ENCODE measurements at places on chromosomes 6 and 20.
A peak's percentile ranks its signal among the peaks of the same experiment; 100 is the strongest.

- DNase-seq, result peak; percentile 84
Observed at GRCh38 chr6:136089876-136090275, 160.2 kb downstream of the MTFR2 start.

DNA sequence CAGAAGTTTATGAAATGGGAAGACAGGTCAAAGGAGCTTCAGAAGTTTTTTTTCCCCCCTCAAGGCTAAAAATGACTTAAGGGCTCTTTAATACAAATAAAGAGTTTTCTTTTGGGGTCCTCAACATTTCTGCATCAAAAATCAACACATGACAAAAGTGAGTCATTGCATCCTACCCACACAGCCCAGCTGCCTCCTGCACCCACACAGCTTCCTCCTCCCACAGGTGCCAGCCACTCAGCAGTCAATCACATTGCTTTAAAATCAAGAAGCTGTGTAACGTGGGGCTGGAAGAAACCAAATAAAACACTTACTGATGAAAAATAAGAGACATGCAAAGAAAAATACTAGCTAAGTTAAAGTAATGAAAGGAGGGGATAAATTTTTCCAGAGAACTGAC, 68.5 kb downstream of the MAP3K5 start:
- DNase-seq, result peak; percentile 38

GRCh38 chr6:76230711-76231110, 158.2 kb upstream of the IMPG1 start:
- DNase-seq, result no peak

GRCh38 chr6:17758119-17758518, 51.4 kb upstream of the NUP153 start:
- no peak for DNase-seq

DNA sequence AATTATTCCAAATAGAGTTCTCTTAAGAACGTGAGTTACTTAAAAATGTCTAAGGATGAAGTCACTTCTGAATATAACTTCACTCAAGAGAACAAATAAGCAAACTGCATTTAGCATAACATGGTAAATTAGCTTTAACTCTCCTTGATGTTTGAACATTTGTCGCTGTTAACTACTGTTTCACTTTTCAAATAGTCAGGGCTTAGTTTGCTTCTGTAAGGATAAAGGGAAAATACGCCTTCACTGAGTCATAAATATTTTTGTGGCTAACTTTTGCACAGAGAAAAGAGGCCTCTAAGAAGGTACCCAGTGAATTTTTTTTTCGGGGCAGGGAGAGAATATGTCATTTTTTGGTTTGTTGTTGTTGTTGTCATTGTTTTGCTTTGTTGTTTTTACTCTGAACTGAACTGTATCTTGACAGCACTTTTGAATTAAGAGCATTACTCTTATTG, 8.1 kb downstream of the PTPN1 start:
- peak; percentile 73 for DNase-seq

GRCh38 chr6:37630281-37630799, 67.3 kb downstream of the MDGA1 start:
- DNase-seq, result peak; percentile 100

DNA sequence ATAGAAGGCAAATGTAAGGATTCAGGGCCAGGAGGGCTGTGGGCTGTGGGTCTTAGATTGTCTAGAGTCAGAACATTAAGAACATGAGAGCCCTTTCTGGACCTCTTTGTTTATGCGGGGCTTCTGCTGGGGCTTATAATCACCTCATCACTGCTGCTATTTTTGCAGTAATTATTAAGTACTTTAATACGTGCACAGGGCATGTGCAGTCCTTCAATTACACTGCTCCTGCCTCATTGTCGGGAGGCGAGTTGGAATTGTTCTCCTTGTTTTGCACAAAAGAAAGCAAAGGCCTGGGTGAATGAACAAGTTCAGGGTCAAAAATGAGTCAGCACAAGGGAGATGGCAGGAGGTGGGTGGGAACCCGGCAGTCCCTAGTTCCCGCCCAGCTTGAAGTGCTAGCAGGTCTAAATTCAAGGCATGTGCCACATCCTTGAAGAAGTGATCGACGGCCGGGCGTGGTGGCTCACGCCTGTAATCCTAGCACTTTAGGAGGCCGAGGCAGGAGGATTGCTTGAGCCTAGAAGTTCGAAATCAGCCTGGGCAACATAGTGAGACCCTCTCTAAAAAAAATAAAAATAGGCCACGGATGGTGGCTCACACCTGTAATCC, 34.4 kb upstream of the PTPN1 start:
- DNase-seq, result peak; percentile 75

- DNase-seq, result no peak
Observed at GRCh38 chr6:12516070-12516469, 200.5 kb upstream of the PHACTR1 start.

- no peak for DNase-seq
Observed at GRCh38 chr6:75788894-75789293, 39.9 kb downstream of the MYO6 start.

DNA sequence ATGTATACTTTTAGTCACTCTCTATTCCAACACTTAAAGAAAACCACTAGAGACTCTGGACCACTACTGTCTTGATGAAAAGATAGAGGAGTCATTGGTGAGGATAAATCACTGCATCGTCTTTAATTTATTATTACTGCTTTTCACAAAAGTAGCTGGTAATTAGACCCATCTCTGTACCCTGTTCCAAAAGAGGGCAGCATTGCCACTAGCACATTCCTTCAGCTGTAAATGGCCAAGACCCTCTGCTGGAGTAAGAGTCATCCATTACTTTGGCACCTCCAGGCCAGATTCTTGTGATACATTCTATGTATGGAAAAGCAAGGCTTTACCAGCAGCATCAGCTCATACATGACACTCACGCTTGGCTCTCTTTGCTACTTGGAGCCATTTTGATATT, 49.5 kb upstream of the PREP start:
- DNase-seq, result no peak

GRCh38 chr6:6251555-6252280, 68.7 kb downstream of the F13A1 start:
- no peak for DNase-seq

DNA sequence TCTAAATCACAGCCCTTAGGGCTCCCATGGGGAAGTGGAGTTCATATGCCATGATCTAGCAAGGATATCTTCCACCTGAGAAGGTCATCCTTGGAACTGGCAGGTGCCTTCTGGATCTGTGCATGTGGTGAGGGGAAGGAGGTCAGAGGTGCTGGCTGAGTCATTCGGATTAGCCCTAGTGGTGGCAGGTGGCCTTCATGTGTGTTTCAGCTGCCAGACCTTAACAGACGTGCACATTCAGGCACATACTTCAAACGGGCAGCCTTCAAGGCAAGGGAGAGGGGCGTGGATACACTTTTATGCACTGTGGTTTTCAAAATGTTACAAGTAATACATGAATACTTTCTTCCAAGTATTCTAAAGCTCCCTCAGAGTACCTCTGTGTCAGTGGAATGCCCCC, 51.2 kb downstream of the BMP6 start:
- DNase-seq, result no peak

- DNase-seq, result no peak
Observed at GRCh38 chr6:152154559-152155356, 347.3 kb downstream of the ESR1 start.

- peak; percentile 36 for DNase-seq
Observed at GRCh38 chr6:24273096-24273870, 84.6 kb downstream of the DCDC2 start.

DNA sequence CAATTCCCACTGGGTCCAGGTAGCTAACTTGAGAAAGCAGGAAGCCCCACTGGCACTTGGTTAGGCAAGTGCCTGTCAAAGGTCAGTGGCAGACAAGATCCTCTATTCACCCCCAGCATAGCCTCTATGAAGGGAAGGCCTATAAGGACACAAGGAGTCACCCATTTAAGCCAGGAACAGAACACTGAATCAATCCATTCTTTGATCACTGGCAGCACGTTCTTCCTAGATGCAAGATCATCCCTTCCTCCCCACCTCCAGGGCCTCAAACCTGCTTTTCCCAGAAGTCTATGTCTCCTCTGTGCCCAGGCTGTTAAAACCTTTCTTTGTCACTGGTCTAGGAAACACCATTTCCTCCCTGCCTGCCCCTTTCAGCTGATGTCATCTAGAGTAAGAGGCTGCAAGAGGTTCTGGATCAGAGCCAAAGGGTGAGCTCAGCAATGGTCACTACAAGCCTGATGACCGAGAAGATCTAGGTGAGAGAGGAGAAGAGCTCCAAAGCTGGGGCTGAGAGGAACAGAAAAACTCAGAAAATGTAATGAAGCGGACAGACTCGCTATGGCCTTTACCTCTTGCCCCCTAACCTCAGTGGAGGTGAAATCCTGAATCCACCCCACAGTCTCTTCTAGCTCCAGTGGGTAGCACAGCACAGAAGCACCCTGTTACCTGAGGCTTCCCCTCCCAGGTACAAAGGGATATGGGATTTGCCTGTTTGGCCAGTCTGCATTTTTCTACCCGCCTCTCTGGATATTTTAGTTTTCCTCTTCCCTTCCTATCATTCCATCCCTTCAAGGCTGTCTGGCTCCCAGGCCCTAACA, 1.8 kb downstream of the GTPBP2 start:
- peak; percentile 94 for DNase-seq

DNA sequence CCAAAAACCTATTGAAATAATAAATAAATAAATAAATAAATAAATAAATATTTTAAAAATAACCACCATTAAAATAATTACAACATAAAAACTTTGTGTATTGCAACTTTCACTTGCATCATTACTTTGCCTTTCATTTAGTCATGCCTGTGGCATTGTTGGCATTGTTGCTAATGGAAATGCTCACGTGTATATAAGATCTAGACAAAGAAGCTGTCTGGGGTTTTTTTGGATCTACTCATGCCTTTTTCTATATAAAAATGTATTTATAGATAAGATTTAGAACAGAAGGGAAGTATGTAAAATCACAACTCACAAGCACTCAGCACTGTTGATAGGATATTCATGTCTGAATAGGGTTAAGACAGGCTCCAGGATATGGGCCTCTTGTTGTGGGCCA, 27.9 kb downstream of the GFRA4 start:
- DNase-seq, result peak; percentile 48

DNA sequence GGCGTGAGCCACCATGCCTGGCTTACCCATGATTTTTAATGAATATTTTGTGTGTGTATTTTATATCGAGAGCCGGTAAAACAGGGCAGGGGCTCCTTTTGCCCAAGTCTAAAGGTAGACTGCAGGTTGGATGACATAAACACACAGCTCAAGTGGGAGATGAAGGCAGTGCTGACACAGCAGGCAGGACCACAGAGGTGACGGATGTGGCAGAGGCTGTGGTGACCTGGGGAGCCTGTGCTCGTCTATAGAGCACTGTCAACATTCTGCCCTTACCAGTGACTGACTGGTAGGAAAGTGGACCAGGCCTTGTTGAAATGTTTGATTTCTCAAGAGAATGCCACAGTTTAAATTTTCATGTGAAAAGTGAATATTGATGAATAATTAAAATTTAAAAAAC, 137.5 kb downstream of the ZFP64 start:
- no peak for DNase-seq

GRCh38 chr20:35901678-35902544, 52.4 kb downstream of the SCAND1 start:
- peak; percentile 93 for DNase-seq

- peak; percentile 99 for DNase-seq
Observed at GRCh38 chr6:113644861-113645575, 212.1 kb upstream of the MARCKS start.

DNA sequence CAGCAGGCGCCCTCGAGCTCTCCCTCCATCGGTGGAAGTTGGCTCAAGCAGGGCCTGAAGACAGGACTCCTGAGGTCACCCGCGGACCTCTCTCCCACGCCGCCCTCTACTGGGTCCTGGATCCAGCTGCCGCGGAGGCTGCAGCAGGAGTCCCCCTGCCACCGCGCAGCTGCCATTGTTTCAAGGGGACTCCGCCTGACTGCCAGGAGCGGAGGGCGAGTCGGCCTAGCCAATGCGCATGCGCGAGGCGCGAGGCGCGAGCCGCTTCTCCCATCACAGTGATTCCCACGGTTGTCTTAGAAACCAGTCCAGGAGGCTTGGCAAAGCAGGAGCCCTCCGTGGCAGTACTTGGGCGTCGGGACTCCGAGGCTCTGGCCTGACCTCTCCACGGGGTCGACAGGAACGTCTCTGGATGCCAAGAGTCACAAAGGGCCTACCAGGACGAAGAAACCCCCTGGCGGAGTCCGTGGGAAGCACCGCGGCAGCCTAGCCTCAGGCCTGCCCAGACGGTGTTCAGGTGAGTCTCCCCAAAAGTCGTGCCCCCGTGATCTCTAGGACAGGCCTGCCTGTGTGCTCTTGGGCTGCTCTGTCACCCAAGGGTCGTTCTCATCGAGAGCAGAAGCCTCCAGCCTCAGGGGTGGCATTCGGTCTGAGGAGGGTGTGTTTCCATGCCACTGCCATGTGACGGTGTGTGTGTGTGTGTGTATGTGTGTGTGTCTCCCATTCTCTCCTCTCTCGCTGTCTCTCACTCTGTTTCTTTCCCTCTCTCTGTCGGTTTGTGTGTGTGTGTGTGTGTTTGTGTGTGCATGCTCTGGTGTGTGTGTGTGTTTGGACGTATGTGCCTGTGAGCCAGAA, 290.6 kb upstream of the ZNF337 start:
- no peak for DNase-seq

DNA sequence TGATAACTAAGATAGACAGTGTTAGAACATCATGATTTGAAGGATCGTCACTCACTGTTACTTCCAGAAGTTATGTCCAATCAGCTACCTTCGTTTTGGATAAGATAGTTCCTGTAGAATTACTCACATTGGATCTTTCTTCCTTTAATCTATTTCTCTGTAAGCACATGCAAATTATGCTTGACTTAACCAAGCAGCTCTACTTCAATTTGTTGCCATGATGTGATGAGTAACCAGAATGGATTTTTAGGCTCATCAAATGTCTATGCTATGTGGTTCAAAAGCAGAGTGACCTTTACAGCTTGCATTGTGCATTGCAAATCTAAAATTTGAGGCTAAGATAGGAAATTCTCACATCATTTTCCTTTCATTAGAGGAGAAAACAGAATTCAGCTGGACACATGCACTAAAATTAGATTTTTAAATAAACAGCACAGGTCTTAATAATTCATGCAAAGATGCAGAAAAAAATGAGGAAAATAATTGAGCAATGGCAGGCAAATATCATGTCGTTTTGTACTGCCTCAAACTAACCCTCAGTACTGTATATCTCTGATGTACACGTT, 76.7 kb upstream of the ZFP64 start:
- peak; percentile 18 for DNase-seq

GRCh38 chr6:142200846-142201628, 54.0 kb downstream of the VTA1 start:
- DNase-seq, result peak; percentile 36

- peak; percentile 98 for DNase-seq
Observed at GRCh38 chr6:57262901-57263694, 41.0 kb upstream of the RAB23 start.

DNA sequence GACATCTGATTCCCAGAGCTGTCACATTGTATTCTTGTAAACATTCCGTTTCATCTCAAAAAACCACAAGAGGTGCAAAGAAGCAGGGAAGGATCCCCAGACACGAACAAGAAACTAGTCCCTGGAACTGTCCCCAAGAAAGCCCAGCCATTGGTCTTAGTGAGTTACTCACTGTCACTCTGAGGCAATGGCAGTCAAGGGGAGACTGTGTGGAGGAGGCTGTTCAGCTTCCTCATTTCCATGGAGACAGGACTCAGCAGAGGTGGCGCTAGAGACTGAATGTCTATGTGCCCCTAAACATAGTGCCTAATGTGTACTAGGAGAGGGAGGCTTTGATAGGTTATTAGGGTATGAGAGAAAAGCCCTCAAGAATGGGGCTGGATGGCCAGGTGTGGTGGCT, 11.1 kb downstream of the ULBP1 start:
- DNase-seq, result no peak

Measured in amniotic epithelial cell (primary cell).